Stomach (tissue), 19 donors: ENCODE measurements at places on chromosomes 12 and 14. TPM values are rescaled to one million over a fixed set of nuclear protein-coding genes. Genes with fewer than 3 reads are reported as not detected.

C3AR1 gene
- 3.5 TPM for total RNA-seq

NRXN3 gene
- 23.3 TPM for total RNA-seq

IKZF4 gene
- total RNA-seq = 2.9 TPM

SERPINA10 gene
- not detected for total RNA-seq

IAPP gene
- not detected for total RNA-seq

PTCSC3 gene
- not detected for total RNA-seq

DPF3 gene
- total RNA-seq = 4.2 TPM

CLEC4E gene
- not detected for total RNA-seq

TAS2R9 gene
- 0.73 TPM for total RNA-seq

INHBC gene
- total RNA-seq = not detected

VWF gene
- 51.3 TPM for total RNA-seq

PTGDR gene
- not detected for total RNA-seq

HAL gene
- total RNA-seq = not detected

TPH2 gene
- total RNA-seq = not detected

MAP1LC3B2 gene
- total RNA-seq = 2.2 TPM

HOXC6 gene
- not detected for total RNA-seq

NFATC4 gene
- 33.0 TPM for total RNA-seq

KCNA5 gene
- total RNA-seq = 3.1 TPM

MMP17 gene
- 1.8 TPM for total RNA-seq

DNA sequence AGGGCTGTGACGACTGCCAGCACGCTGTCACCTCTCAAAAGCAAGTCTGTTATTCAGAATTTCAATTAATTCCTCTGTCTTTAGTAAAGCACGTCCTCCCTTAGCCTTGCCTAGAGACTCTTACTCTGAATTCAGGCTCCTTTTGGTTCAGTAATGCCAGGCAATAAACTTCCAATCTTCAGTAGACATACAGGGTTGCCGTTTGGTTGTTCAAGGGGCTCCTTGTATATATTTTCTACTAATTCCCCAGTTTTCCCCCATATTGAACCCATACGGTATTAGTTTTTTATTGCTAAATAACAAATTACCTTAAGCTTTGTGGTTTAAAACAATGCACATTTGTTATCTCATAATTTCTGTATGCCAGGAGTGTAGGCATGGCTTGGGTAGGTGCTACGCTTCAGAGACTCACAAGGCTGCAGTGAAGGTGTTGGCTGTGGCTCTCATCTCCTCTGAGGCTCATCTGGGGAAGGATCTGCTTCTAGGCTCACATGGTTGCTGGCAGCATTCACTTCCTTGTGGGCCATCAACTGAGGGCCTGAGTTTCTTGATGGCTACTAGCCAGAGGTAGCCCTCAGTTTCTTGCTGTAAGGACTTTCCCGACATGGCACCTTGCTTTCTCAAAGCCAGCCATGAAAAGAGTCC, 7.3 kb upstream of the CLECL1 start:
- peak overlapping the region; percentile 71 for H3K27ac ChIP-seq
- no peaks in the 10 kb centered on the region for H3K36me3 ChIP-seq
- peaks cover 9% of the 10 kb centered on the region for H3K4me1 ChIP-seq
- no peaks in the 10 kb centered on the region for H3K27me3 ChIP-seq
- no peak for DNase-seq

DNA sequence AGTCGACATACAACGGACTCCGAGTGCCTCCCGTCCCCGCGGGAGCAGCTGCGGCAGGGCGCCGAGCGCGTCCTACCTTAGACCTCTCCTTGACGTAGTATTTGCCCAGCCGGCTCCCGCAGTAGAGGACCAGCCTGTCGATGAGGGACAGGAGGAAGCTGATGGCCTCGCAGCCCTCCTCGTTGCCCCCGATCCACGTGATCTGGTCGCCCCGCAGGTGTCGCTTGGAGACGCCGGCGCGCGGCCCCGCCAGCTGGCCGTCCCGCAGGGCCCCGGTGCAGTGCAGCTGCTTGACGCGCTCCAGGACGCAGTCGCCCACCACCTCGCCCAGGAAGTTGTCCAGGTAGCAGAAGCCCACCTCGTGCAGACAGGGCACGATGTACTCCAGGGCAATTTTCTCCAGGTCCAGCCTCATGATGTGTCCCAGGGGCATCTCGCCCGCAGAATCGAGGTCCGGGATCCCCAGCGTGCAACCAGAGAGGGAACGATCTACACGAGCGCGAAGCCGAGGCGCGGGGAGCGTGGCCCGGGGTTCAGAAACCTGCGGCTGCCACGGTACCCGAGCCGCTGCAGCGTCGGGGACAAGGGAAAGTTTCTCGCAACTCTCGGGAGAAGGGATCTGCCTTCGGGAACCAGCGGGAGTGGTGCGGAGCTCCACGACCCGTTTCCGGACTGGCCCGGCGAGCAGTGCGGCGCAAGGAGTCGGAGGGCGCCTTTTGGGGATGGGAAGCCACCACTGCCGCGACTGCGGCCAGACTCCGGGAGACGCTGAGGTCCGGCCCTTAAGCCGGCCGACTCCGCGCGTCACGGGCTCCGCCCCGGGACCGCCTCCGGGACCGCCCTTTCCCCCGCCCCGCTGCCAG, at the start of gene EGLN3:
TSS of gene EGLN3 (minus strand) at position 755 of the 863 bp plus-strand sequence. CDS start at position 433, 322 bp downstream.
- no peaks in the 10 kb centered on the region for H3K36me3 ChIP-seq
- H3K4me1 ChIP-seq = peaks cover 49% of the 10 kb centered on the region
- H3K4me3 ChIP-seq = peak within 1 kb of the TSS; percentile 75
- DNase-seq = peak; percentile 96
- H3K27me3 ChIP-seq = no peaks in the 10 kb centered on the region

- H3K36me3 ChIP-seq = no peaks in the 10 kb centered on the region
- H3K4me1 ChIP-seq = peaks cover 38% of the 10 kb centered on the region
- H3K4me3 ChIP-seq = no peak overlapping the region
- H3K27ac ChIP-seq = no peak overlapping the region
These were observed 17.5 kb downstream of the NIN start for GRCh38 chr14:50813544-50813863.

GRCh38 chr12:124527861-124528561, 39.4 kb downstream of the NCOR2 start:
- H3K4me3 ChIP-seq = no peak overlapping the region
- H3K4me1 ChIP-seq = peaks cover 55% of the 10 kb centered on the region
- no peak for DNase-seq
- no peaks in the 10 kb centered on the region for H3K27me3 ChIP-seq

GRCh38 chr12:52271158-52271557, 3.3 kb upstream of the KRT86 start:
- no peaks in the 10 kb centered on the region for H3K36me3 ChIP-seq
- no peak overlapping the region for H3K4me3 ChIP-seq
- DNase-seq = no peak
- H3K27me3 ChIP-seq = no peaks in the 10 kb centered on the region
- H3K27ac ChIP-seq = no peak overlapping the region

DNA sequence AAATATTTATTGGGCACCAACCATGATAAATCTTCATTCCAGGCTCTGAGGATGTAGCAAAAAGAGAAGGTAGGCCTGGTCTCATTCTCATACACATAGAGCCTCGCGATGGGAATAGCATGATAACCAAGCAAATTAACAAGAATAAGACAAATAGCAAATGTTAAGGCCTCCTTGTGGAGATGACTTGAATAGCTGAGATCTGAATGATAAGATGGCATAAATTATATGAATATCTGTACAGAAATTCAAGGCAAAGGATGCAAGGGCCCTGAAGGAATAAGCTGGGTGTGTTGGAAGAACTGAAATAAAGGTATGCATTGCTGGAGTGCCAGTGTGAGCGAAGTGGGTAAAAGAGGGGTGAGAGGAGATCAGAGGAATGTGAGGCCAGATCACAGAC, 114.8 kb downstream of the ALX1 start:
- H3K27me3 ChIP-seq = no peaks in the 10 kb centered on the region
- DNase-seq = no peak
- H3K36me3 ChIP-seq = no peaks in the 10 kb centered on the region

- no peak overlapping the region for H3K4me3 ChIP-seq
- no peak for DNase-seq
- no peak overlapping the region for H3K27ac ChIP-seq
- no peaks in the 10 kb centered on the region for H3K36me3 ChIP-seq
- H3K4me1 ChIP-seq = no peaks in the 10 kb centered on the region
- no peaks in the 10 kb centered on the region for H3K27me3 ChIP-seq
These were observed 123.0 kb upstream of the DYRK2 start for GRCh38 chr12:67525617-67525884.

DNA sequence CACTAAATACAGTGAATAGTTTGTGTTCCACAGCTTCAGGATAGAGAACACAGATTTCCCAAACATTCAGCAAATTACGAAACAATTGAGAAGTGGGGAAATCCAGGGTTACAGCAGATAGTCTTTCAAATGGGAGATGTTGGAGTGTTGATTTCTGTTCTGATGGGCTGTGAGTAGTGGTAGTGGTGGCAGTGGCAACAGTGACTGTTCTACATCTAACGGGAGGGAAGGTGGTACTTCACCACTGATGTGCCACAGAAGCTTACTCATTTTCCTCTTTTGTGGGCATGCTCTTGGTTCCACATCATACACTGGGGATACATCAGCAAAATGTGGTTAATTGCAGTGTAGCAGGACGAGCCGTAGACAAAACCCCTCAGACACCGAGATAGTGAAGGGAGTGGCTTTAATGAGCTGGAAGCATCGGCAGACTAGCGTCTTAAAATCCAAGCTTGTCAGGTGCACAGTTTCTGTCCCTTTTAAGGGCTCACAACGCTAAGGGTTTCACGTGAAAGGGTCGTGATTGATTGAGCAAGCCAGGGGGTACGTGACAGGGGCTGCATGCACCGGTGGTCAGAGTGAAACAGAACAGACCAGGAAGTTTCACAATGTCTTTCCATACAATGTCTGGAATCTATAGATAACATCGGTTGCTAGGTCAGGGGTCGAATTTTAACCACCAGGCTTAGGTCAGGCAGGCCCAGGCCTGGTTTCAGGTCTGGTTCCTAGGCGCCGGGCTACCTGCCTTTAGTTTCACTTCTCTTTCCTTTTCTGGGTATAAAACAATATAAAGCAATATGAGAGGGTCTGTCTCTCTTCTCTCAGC, 330.6 kb upstream of the FBXO33 start:
- H3K27me3 ChIP-seq = no peaks in the 10 kb centered on the region
- no peaks in the 10 kb centered on the region for H3K4me1 ChIP-seq
- H3K4me3 ChIP-seq = no peak overlapping the region

- H3K4me1 ChIP-seq = no peaks in the 10 kb centered on the region
- no peaks in the 10 kb centered on the region for H3K27me3 ChIP-seq
- H3K27ac ChIP-seq = no peak overlapping the region
- no peak for DNase-seq
- H3K36me3 ChIP-seq = no peaks in the 10 kb centered on the region
- no peak overlapping the region for H3K4me3 ChIP-seq
These were observed 280.4 kb upstream of the GRIP1 start for GRCh38 chr12:66959276-66959675.

- no peak for DNase-seq
- H3K4me1 ChIP-seq = peaks cover 14% of the 10 kb centered on the region
- peaks cover 96% of the 10 kb centered on the region for H3K27me3 ChIP-seq
These were observed 9.1 kb upstream of the TBX3 start for GRCh38 chr12:114693059-114693531.

GRCh38 chr12:64739778-64740177, 19.4 kb downstream of the GNS start:
- H3K4me1 ChIP-seq = no peaks in the 10 kb centered on the region
- no peak overlapping the region for H3K4me3 ChIP-seq
- no peaks in the 10 kb centered on the region for H3K27me3 ChIP-seq
- no peak for DNase-seq
- H3K27ac ChIP-seq = no peak overlapping the region
- H3K36me3 ChIP-seq = peaks cover 97% of the 10 kb centered on the region

GRCh38 chr12:66426696-66427095, 124.4 kb downstream of the HELB start:
- H3K4me3 ChIP-seq = no peak overlapping the region
- DNase-seq = no peak
- H3K4me1 ChIP-seq = no peaks in the 10 kb centered on the region
- no peaks in the 10 kb centered on the region for H3K36me3 ChIP-seq
- H3K27me3 ChIP-seq = no peaks in the 10 kb centered on the region

- no peak for DNase-seq
- no peaks in the 10 kb centered on the region for H3K4me1 ChIP-seq
- H3K4me3 ChIP-seq = no peak overlapping the region
- H3K27me3 ChIP-seq = no peaks in the 10 kb centered on the region
- no peaks in the 10 kb centered on the region for H3K36me3 ChIP-seq
- no peak overlapping the region for H3K27ac ChIP-seq
These were observed 143.8 kb upstream of the DAAM1 start for GRCh38 chr14:59044707-59045106.

- no peaks in the 10 kb centered on the region for H3K36me3 ChIP-seq
- no peak for DNase-seq
- H3K4me3 ChIP-seq = no peak overlapping the region
- no peaks in the 10 kb centered on the region for H3K4me1 ChIP-seq
These were observed 96.6 kb downstream of the CFAP54 start for GRCh38 chr12:96585977-96586376.

DNA sequence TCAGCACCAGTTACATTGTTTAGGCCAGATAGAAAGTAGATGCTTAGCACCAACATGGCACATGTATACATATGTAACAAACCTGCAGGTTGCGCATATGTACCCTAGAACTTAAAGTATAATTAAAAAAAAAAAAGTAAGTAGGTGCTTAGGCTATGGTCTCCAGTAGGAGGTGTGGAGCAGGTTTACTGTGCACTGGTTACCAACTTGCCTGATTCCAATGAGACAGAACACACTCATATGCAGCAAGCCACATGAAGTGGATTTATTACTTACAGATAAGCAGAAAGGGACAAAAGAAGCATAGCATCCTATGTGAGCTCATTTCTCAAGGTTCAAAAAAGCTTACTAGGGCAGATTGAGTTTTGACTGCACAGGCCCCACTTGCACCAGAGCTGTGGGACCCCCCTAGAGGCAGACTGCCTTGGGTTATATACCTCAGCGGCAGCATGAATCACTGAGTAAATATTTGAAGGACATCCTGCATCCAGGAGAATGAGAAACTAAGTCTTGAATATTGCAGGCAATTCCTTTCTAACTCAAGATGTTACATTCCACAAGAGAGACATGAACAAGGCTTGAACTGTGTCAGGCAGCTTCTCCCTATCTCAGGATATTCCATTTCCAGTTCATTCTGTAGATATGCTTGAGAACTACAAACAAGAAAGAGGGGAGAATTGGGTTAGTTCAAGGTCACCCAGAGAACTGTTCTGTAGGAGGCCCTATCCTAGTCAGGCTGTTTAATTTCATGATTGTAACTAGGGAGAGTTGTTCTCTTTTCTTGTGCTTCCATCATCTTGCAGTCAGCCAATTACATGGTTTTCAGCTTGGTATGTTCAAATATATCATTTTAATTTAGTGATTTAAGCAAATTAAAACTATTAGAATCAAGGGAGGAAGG, 30.1 kb downstream of the LRFN5 start:
- no peaks in the 10 kb centered on the region for H3K4me1 ChIP-seq
- H3K27me3 ChIP-seq = no peaks in the 10 kb centered on the region
- H3K4me3 ChIP-seq = no peak overlapping the region
- DNase-seq = no peak
- no peaks in the 10 kb centered on the region for H3K36me3 ChIP-seq
